ENCODE measurements at places on chromosomes 5 and 9.

- no peak for DNase-seq
These were observed 81.9 kb downstream of the DMRTA1 start for GRCh38 chr9:22528485-22528884.

DNA sequence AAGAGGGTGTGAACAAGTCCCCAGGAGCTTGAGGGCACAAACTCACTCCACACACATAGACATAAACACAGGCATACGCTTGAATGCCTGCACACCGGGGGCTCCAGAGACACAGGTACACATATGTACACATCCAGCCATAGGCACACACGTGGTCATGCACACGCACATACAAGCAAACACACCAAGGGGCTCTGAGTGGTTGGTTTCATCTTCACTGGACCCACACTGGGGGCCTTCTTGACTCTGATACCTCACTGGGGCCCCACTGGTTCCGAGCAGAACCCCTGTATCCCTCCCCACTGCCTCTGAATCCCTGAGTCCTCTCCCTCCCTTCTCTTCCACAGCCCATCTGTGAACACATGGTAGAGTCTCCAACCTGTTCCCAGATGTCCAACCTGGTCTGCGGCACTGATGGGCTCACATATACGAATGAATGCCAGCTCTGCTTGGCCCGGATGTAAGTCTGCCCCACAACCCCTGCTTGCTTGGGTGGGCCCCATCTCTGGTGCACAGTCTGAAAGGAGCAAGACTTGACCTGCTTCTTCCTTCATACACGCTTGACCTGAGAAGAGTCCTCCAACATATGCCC, 6.4 kb downstream of the SPINK4 start:
- DNase-seq = no peak

- no peak for DNase-seq
These were observed 193.8 kb downstream of the CSNK1G3 start for GRCh38 chr5:123705741-123706140.

GRCh38 chr5:161765611-161766010, 80.1 kb downstream of the GABRA6 start:
- no peak for DNase-seq

GRCh38 chr9:4235420-4235819, 64.4 kb downstream of the GLIS3 start:
- DNase-seq = no peak

DNA sequence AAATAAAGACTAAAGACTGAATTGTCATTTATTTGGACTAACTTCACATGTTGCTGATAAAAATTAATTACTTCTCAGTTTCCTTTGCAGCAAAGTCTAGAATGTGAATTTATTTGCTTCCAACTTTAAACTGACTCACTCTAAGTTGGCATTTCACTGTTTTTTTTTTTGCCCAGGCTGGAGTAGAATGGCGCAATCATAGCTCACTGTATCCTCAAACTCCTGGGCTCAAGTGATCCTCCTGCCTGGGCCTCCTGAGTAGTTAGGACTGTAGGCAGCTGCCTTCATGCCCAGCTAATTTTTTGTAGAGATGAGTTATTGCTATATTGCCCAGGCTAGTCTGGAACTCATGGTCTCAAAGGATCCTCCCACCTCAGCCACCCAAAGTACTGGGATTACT, 3.5 kb downstream of the CCNB1 start:
- DNase-seq = no peak

- DNase-seq = no peak
These were observed 81.5 kb downstream of the NRG2 start for GRCh38 chr5:139961435-139962157.

DNA sequence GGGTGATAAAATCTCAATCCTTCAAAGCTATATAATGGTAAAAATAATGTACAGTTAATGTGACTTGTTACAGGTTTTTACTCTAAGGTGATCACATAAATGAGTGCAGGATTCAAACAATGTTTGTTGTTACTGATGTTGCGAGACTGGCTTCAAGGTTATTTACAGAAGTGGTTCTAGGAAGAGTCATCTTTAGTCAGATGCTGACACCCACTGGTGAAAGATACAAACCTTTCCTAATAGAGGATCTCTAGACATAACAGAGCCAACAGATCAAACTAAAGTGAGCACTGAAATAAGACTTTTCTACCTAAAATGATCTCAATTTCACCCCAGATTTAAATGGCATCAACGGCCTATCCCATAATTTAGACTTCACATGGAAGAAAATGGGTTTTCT, 20.2 kb downstream of the ARSB start:
- DNase-seq = peak; percentile 45

- no peak for DNase-seq
These were observed 72.7 kb upstream of the RGMB start for GRCh38 chr5:98700730-98701129.

DNA sequence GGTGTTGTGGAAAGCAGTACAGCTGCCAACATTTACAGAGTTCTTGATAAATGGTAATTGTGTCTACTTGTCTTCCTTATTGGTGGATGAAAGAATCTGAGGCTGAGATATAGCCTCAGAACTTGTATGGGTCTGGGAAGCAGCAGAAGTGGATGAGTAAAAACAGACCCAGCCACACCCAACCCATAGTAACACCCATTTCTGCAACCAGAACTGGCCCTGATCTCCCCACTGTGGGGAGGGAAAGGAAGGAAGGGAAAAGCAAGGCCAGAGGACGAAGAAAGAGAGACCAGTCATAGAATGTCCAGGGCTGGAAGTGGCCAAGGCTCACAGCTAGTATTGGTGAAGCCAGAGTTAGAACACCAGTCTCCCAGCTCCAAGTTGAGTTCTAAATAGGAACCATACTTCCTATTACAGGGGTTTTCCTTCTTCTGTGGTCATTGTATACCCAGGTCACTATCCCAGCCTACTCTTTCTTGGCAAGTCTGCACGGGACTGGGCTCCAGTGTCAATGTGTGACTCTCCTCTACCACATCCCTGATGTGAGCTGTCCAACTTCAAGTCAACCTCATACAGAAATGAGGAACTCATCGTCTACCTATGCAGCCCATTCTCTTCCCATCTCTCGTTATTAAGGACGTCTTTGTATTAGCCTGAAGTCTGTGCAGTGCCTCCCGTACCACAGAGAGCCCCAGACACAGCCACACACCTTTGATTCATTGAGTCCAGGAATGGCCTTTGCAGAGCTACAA, 35.9 kb downstream of the ITK start:
- no peak for DNase-seq

GRCh38 chr5:142547445-142548380, 138.2 kb downstream of the FGF1 start:
- no peak for DNase-seq

- DNase-seq = no peak
These were observed 214.1 kb downstream of the DIRAS2 start for GRCh38 chr9:90428517-90428916.

DNA sequence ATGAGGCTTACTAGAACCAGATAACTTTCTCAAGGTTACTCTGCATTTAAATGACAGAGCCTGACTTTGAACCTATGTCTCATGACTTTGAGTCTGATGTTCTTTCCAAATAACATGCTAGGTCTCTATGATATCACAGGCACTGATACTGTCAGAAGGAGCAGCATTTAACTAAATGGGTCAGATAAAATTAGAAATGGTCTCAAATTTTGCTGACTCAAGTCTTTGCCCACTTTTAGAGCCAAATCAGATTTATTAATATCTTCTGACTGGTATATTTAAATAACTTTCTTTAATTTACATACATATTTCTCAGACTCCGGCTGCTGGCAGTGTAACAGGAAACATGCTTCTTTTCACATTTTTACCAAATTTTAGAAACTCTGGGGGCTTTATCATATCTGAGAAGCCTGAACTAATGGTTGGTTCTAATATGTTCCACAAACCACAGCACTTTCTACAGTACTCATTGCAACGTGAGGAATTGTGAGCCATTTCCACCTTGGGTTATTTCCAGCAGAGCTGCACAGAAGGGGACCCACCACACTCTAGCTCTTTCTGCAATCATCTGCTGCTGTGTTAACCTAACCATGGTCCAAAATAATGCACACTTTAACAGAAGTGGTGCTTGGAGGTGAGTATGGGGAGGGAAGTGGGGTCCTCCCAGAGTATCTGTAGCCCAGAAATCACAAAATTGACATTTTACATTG, 79.2 kb downstream of the KCTD16 start:
- DNase-seq = no peak

GRCh38 chr9:123946101-123946821, 16.3 kb upstream of the DENND1A start:
- no peak for DNase-seq

DNA sequence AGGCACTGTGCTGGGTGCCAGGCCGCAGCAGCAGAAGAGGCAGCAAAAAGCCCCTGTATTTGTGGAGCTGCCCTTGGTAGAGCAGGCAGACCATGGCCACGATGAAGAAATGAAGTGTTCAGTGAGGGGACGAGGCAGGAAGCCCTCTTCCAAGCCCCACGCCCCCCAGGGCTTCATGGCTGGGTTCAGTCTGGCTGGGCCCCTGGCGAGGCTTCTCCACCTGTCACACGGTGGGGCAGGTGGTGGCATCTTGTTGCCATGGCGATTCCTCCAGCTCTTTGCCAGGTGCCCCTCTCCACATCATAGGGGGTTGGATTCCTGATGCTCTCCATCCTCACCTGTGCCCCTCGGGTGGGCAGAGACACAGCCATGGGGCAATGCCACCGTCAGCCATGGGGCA, 21.5 kb downstream of the ADGRD2 start:
- no peak for DNase-seq

DNA sequence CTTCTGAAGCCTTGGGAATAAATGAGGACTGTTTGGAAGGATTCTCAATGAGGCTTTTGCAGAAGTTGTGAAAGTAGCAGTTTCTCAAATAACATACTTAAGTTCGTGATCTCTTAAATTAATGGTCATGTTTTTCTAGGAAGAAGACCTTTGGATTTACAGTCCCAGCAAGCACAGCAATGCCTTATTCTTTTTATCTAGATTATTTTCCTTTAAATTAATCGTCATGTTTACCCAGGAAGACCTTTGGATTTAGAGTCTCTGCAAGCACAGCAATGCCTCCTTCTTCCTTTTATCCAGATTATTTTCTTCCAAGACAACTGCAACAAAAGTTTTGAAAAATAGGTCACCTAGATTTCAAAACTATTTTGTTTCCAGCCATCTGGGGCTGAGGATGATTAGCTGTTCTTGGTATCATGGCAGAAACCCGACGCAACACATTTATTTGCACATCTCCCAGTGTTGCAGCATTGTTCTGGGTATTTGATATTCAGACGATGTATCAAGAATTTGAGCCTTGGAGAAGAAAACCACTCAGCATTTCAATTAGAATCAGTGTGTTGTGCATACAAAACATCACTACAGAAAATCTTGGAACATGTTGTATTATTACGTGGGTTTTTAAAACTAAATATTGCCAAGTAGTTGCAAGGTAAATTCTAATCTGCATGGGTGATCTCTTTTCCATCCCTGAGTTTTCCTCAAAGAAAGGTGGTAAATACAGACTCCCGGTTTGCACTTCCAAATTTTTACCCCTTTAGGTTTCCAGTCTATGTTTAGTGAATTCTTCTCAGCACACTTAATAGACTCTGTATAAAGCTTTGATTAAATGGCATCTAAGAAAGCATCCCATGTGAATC, 50.9 kb downstream of the JAKMIP2 start:
- no peak for DNase-seq

- no peak for DNase-seq
These were observed 75.0 kb upstream of the FCN1 start for GRCh38 chr9:134992755-134993124.

GRCh38 chr9:121133104-121133816, 58.5 kb downstream of the CNTRL start:
- DNase-seq = peak; percentile 62

DNA sequence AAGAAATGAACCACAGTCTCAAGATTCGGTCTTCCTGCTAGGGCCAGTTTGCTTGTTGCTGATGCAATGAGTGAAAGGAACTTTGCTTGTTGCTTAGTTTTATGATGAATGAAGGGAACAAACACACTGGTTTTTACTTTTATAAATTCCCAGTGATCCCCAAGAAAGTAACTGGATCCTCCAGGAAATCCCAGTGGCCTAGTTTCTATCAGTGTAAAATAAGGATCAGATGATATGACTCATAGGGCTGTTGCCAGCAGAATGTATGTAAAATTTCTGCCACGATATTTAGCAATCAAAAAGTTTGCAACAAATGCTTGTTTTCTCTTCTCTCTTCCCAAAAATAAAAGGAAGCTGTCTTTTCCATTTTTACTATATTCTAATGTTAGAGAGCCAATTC, 160.1 kb upstream of the CDKN2B start:
- DNase-seq = no peak

DNA sequence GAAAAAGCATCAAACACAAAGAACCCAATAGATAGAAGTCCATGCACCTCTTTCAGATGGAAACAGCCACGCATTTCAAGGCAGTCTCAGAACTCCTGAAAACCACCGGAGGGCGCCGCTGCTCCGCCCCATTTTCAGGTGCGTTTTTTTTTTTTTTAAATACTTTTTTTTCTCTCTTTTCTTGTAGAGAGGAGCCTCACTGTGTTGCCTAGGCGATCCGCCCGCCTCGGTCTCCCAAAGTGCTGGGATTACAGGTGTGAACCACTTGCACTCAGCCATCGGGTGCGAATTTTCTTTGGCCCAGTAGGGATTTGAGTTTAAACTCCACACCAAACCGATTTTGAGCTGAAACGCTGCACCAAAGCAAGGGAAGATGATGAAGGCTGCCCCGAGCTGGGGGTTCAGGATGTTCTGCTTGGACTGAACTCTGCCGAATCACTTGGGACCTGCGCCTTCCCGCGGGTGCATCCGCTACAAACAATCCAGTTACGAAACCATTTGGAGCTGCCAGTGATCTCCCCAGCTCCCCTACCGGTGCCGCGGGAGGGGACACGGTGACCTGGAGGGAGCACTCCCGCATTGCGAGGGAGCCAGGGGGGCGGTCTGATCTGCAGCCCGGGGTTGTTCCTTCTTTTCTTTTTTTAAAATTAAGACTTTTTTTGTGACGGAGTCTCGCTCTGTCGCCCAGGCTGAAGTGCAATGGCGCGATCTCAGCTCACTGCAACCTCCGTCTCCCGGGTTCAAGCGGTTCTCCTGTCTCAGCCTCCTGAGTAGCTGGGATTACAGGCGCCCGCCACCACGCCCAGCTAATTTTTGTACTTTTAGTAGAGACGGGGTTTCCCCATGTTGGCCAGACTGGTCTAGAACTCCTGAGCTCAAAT, 1.4 kb downstream of the PTGR1 start:
- peak; percentile 27 for DNase-seq

DNA sequence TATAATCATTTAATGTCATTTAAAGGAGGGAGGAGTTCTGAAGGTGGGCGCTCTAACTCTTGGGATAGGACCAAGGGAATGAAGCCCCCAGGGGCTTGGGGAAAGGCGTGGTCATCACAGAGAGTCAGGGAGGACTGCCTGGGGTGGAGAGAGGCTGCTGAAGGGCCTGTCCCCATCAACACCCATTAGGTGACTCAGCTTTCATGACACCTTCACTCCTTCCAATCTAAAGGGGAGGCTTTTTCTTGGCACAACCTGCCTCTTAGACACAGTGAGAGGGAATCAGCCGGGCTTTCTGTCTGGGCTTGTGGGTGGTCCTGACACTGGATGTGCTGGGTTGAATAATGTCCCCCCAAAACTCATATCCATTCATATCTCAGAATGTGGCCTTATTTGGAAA, 31.4 kb upstream of the ANKRD33B start:
- no peak for DNase-seq

GRCh38 chr9:108212184-108212583, 643.6 kb downstream of the ACTL7B start:
- DNase-seq = no peak

All from NCI-H510A treated with DMSO at 0.1 percent for 48 hours (cell line).